ENCODE measurements at places on chromosomes 2 and 18.
A peak's percentile ranks its signal among the peaks of the same experiment; 100 is the strongest.

DNA sequence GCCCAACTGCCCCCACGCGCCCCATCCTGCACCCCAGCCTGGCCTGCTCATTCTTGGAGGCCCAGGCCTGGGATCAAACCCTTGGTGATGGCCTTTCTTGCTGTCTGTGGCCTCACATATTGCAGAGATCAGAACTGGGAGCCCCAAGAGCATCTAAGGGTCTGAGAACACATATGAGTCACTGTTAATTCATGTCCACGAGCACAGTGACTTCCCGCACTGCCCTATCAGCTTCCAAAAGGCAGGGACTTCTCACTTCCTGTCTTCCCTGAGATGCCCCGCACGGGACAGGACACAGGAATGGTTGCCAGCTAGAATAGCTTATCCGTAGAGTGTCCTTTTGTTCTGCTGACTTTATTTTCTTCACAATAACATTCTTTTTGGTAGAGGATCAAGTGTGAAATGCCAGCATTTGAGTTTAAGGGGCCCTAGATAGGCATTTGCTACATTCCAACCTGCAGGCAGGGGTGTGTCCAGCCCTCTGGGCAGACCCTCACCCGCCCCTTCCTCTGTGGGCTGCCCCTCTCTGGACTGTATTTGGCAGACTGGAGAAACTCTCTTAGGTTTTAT lies 21.1 kb upstream of the CELF4 start:
- DNase-seq: no peak

- DNase-seq: peak; percentile 7
Measured at GRCh38 chr2:29196792-29197788, 81.9 kb downstream of the CLIP4 start.

- no peak for DNase-seq
Measured at GRCh38 chr18:61064911-61065310, 268.3 kb upstream of the CDH20 start.

DNA sequence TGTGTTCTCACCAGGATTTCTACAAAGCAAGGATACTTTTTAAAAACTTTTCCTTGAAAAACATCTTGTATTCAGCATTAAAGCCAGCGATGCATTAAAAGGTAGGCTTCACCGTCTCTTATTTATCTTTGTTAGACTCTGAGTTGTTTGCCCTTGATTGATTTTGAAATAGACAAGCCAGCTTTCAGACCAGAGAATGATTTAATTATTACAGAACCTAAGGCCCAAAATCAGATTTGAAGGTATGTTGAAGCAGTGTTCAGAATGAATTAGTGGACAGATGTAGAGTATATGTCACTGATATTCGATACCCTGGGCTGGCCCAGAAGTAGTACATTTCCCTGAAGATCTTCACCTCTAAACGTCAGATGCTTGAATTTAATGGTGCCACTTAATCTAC lies 136.4 kb downstream of the THSD7B start:
- DNase-seq: no peak

GRCh38 chr18:8721716-8722115 lies 16.4 kb downstream of the MTCL1 start:
- DNase-seq: no peak

DNA sequence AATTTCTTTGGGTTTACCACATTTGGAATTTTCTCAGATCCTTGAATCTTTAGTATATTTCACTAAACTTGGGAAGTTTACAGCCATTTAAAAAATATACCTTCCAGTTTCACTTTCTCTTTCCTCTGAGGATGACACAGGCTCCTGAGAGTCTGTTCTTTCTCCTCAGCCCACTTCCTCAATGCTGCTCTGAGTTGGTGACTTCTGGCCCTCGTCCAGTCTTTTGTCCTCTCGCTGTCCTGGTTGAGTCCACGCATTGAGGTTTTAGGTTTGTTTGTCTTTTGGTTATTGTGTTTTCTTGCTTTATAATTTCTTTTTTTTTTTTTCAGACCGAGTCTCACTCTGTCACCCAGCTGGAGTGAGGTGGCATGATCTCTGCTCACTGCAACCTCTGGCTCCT lies 40.7 kb upstream of the GALR1 start:
- DNase-seq: no peak

DNA sequence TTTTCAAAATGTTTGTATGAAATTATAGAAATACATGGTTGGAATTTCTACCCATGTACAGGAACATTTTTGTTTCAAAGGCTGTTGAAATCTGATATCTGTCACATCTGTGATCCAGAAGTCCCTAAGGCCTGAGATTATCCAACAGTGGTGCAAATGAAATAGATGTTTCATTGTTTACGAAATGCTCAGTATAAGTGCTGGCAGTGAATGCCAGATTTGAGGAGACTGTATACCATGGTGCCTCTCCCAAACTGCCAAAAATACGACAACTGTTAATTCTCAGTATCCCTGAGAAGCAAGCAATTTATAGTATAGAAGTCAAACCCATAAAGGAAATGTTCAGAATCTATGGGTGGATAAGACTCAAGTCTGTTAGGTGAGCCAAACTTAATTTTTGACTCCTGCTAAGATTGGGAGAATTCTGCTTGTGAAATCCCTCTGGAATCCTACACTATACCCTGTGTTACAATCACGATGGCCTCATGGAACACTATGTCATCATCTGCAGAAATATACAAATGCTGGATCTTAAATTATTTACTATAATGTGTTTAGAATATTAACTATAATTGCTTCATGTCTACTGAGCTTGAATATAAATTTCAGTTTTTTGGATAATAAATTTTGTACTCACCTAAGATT lies 71.2 kb upstream of the DOCK10 start:
- no peak for DNase-seq

DNA sequence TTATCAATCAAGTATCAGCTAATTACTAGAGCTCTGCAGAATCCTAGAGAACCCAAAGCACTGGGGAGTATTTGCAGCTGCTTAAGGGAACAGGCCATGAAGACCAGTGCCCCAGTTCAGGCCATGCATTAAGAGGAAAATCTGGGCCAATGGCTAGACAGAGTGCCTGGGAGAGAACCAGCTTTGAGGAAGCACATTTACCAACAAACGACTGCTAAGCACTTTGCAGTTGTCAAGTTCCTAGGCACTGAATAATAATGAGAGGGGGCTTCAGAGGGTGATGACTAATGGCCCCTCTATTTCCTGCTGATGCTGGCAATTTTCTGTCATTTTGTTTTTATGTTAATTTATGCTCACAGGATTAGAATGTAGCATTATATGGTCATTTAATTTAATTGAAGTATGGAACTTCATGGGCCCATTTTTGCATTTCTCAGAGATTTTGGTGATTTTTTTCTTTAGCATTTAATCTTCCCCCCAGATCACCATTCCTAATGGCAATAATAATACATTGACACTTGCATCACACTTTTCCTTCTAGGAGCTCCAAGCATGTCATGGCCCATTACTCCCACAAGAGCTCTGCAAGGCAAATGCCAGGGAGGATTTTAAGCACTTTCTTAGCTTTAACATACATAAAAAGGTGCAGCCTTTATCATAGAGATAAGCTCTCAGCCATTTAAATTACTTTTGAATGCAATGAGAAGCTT lies 147.7 kb upstream of the SPATS2L start:
- no peak for DNase-seq

GRCh38 chr2:156797832-156798231 lies 361.7 kb downstream of the GPD2 start:
- DNase-seq: no peak

DNA sequence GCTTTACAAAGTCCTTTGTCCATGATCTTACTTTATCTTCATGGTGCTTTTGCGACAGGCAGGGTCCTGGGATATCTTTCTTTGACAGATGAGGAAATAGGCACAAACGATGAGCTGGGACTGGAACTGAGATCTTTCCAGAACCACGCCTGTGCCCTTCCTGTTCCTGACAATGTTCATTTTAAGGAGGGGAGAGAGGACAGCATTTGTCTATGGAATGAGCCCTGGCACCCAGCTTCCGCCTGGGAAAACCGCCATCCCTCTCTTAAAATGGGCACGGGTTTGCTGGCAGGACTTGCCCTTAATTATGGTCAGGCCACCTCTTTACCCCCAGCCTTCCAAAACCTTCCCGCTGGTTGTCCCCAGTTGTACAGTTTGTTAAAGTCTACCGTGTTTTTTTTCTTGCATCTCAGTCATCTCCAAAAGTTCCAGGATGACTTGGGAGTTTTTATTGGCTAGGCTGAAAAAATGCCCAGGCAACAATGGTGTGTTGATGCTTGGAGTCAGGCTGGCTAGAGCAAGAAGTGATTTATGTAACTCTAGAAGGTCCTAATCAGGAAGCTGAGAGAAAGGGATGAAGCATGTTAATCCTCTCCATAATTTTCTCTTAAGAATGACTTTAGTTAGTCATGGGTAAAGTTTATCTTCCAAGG lies 264.9 kb upstream of the EPAS1 start:
- no peak for DNase-seq

DNA sequence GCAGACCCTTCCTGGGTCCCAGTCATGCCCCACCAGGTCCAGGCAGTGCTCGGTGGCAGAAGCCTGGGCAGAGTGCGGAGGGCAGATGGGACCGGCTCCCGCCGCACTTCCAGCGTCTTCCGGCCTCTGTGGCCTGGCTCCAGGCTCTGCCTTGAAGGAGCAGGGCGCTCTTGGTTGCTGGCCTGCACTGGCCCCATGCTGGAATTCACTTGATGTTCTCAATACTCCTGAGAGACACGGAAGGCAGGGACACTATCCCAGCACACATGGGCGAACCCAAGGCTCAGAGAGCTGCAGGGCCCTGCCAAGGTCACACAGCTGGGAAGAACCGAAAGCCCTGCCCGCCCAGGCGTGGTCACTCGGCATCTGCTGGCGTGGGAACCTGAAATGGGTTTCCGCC lies 87.6 kb upstream of the ODC1 start:
- DNase-seq: no peak

DNA sequence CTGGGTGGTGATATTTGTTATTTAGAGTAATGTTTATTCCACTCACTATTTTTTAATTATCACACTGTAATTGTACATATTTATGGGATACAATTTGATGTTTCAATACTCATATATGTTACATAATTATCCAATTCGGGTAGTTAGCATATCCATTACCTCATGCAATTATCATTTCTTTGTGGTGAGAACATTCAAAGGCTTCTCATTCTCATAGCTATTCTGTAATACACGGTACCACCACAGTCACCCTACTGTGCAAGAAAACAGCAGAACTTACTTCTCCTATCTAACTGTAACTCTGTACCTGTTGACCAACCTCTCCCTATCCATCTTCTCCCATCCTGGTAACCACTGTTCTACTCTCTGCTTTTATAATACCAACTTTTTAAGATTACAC lies 4.6 kb downstream of the TBC1D8 start:
- DNase-seq: no peak
